ENCODE measurements at places on chromosomes 1 and 21.

- no peak for DNase-seq
These were observed 247.3 kb downstream of the SIPA1L2 start for GRCh38 chr1:232382671-232383070.

- no peak for DNase-seq
These were observed 161.7 kb upstream of the EDN2 start for GRCh38 chr1:41646186-41646585.

DNA sequence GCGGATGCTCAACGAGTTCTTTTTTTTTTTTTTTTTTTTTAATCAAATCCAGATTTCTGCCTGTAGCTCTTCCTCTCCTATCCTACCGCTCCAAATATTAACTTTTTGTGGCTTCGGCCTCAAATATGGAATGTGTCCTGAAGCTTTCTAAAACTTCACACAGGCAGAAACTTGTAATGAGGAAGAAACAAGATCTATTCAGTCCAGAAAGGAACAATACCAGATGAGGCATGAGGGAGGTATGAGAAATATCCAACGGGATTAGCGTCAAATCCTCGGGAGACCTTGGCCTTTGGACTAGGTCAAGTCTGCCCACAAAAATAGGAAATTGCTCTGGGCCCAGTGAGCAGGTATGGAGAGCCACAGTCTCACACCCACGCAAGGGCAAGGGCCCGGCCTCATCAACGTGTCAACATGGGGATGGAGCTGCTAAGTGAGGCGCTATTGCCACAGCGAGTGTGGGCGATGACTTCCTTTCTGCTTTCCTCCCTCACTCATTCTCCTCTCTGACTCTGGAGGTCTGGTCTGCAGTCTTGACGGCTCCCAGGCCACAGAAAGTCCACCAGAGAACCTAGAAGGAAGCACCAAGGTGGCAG is 66.6 kb downstream of the BCAR3 start:
- no peak for DNase-seq

GRCh38 chr1:29736582-29737188 is 500.4 kb downstream of the PTPRU start:
- peak; percentile 55 for DNase-seq

DNA sequence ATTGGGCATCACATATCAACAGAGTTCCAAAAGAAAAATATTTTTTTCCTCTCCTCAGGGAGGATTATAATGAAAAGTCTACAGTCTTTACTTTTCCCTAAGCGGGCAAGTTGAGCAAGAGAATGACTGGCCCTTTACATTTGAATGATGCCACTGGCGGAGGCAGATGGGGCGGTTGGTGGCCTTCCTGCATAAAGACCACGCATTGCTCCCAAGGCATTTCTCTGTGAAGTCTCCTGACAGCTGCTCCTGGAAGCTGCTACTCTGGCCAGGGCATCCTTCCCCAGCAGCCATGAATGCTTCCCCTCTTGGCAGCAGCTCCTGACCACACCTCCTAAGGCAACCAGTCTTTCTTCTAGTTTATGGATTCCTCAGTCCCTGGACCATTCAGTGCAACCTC is 161.1 kb upstream of the RRP15 start:
- DNase-seq, result no peak

GRCh38 chr1:161290779-161291178 is 19.0 kb downstream of the MPZ start:
- no peak for DNase-seq

GRCh38 chr1:44661781-44662682 is 12.2 kb downstream of the TMEM53 start:
- DNase-seq, result no peak
